ENCODE measurements at places on chromosomes 7 and 10.
A peak's percentile ranks its signal among the peaks of the same experiment; 100 is the strongest.

- DNase-seq = no peak
Measured at GRCh38 chr10:21285742-21286331, 239.6 kb downstream of the SKIDA1 start.

DNA sequence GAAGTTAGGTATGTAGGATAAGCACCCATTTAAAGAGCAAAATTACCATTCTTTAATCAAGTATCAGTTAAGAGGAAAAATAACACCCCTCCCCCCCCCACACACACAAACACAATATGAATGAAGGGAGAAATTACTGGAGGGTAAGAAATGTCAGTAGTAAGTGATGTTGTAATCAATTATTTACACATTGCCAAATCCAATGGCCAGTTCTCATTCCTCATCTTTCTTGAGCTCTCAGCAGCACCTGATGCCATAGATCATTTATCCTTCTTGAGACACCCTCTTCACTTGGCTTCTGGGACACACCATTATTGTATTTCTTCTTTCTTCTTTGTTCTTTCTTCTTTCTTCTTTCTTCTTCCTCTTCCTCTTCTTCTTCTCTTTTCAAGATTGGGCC, 33.7 kb upstream of the FAM3C start:
- no peak for DNase-seq

DNA sequence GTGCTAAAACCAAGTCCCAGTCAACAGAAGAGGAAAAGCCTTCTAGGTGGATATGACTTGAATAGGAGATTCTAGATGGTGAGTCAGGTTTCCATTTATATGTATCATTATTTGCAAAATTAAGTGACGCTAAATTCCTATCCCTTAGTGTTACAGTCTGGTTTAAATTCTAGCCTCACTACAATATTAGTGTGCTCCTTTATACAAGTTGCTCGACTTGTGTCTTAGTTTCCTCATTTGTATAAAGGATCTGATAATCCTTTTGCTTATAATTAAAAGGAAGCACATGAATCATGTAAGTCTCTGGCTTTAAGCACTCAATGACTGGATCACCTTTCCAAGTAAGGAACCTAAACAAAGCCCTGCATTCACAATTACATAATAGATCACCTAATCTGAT, 105.7 kb downstream of the SVOPL start:
- DNase-seq = no peak

- DNase-seq = peak; percentile 4
Measured at GRCh38 chr10:30645340-30645827, 15.8 kb upstream of the LYZL2 start.

- no peak for DNase-seq
Measured at GRCh38 chr7:157318015-157318706, 18.6 kb upstream of the DNAJB6 start.

DNA sequence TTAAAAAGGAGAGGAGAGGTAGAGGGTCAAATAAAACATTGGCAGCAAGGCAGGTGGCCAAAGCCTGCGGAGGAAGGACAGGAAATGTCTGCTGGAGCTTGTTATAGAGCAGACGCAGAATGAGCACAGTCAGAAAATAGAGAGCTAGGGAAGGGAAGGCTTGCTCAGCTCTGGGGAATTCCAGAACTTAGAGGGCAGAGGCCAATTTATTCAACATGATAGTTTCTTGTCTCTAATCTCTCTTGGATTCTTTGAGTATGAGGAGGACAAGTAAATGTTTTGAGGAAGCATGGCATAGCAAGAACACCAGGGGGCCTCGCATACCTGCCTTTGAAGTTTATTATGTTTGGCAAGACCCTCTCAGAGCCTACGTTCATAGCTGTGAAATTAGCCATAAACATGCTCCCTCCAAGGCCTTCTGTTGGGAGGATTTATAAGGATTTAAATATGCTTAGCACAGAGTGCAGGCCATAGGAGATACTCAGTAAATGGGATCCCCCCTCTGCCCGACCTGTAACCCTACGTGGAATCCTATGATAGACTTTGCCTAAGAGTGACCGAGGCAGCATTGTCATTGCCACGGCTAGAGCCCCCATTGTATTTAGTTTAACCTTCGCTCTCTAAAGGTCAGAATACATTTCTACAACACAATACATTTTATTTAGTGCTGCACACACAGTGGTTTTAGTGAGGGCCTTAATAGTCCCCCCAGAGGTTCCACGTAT, 293.9 kb downstream of the CCDC3 start:
- no peak for DNase-seq

GRCh38 chr7:96034940-96035727, 262.8 kb downstream of the DYNC1I1 start:
- peak; percentile 82 for DNase-seq

GRCh38 chr10:35347121-35347562, 10.8 kb downstream of the CCNY start:
- DNase-seq = no peak

DNA sequence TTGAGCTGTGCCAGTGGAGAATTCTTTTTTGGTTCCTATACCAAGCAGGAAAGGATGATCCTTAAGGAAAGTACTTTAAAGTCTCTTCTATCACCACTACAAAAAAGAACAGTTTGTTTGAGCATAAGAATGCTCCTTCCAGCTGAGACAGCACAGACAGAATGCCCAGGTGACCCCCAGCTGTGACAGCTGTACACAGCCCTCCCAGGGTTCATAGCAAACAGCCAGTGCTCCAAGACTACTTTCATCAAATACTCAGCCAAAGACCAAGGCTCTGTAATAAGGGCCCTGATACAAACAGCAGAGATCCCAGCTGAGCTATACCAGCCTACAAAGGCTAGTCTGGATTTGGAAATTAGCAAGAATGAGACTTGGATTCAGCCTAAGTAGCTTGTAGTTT, 65.7 kb downstream of the NXPH1 start:
- no peak for DNase-seq

GRCh38 chr7:54543051-54543488, 895 bp downstream of the VSTM2A start:
- DNase-seq = no peak

- DNase-seq = no peak
Measured at GRCh38 chr10:51640120-51640819, 59.1 kb downstream of the CSTF2T start.

GRCh38 chr7:34373940-34374339, 284.1 kb upstream of the NPSR1 start:
- no peak for DNase-seq

DNA sequence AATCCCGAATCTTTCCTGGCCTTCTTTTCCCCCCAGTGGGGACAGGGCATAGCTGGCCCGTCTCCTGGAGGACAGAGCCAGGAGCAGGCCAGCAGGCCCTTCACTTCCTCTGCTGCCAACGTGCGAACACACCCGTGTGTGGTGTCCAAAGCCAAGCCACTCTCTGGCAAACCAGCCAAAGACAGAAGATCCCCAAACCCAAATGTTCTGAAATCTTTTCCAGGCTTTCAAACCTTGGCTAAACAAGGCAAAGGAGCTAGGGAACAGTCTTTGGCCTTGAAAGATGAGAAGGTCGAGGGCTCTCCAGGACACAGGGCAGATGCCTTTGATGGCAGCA, 63.0 kb downstream of the PROSER2 start:
- no peak for DNase-seq

GRCh38 chr10:93806903-93807302, 49.2 kb downstream of the LGI1 start:
- DNase-seq = no peak

DNA sequence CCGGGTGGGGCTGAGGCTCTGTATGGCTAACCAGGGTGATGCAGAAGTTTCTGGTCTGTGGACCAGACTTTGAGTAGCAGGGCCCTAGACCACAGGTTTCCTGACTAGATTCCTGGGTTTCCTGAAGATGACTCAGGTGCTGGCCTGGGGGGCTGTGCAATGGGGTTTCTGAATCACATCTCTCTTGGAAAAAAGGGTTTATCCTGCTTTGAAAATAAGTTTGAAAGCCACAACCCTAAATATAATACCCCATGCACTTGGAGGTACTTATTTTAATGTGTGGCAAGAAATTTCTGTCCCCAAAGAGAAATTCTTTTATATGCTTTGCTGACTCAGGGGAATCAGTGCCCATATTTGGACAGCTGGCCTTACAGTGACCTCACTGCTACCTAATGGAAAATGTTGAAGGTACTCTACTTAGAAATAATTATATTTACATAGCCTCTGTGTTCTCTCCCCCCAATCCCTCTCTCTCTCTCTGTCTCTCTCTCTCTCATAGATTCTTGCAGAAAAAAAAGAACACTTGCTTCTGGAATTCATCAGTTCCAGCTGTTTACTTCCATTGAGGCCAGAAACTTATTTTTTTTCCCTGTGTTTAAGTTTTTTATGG, 184.4 kb upstream of the LYZL2 start:
- DNase-seq = no peak

DNA sequence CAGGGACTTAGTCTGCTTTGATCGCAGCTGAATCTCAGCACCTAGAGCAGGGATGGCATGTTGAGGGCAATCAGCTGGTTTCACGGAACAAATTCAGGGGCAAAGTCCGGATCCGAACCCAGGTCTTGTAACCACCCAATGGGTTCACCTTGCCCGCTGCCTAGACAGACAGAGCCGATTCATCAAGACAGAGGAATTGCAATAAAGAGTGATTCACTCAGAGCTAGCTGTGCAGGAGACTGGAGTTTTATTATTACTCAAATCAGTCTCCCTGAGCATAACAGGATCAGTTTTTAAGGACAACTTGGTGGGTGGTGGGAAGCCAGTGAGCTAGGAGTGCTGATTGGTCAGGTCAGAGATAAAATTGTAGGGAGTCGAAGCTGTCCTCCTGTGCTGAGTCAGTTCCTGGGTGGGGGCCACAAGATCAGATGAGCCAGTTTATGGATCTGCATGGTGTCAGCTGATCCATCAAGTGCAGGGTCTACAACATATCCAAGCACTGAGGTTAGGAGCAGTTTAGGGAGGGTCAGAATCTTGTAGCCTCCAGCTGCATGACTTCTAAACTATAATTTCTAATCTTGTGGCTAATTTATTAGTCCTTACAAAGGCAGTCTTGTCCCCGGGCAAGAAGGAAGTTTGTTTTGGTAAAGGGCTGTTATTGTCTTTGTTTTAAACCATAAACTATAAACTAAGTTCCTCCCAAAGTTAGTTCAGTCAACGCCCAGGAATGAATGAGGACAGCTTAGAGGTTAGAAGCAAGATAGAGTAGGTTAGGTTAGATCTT, 43.5 kb upstream of the CHST3 start:
- no peak for DNase-seq

DNA sequence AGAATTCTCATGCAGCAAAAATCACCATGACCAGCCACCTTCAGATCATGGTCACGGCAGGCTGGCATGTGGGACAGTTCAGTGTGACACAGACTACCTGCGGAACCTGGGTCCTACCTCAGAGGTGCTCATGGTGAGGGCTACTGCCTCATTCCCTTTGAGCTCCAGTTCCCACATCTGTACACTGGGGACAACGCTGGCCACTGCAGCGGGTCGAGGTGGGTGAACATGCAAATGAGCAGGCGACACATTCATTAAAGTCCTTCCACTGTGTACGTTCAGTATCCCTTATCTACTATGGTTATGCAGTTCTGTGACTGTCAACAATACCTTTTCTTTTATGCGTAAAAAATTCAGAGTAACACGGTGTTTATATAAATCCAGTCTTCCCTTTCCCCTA, 218.7 kb upstream of the AOAH start:
- no peak for DNase-seq

DNA sequence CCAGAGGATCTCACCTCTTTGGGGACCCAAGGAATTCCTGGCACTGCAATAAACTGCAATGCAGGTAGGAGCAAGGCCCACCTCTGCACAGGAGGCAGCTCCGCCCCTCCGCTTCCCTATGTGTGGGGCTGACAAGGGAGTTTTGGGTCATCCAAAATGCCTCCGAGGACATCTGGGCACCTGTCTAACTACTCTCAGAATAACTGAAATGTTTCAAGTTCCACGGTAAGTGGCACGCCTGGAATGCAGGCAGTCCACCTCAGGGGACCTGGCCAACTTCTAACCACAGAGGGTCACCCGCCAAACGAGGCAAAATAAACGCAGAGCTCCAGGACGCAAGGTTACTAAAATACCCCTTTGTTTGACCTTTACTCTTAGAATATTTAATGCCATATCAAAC, 102.5 kb downstream of the FGFR2 start:
- DNase-seq = no peak

DNA sequence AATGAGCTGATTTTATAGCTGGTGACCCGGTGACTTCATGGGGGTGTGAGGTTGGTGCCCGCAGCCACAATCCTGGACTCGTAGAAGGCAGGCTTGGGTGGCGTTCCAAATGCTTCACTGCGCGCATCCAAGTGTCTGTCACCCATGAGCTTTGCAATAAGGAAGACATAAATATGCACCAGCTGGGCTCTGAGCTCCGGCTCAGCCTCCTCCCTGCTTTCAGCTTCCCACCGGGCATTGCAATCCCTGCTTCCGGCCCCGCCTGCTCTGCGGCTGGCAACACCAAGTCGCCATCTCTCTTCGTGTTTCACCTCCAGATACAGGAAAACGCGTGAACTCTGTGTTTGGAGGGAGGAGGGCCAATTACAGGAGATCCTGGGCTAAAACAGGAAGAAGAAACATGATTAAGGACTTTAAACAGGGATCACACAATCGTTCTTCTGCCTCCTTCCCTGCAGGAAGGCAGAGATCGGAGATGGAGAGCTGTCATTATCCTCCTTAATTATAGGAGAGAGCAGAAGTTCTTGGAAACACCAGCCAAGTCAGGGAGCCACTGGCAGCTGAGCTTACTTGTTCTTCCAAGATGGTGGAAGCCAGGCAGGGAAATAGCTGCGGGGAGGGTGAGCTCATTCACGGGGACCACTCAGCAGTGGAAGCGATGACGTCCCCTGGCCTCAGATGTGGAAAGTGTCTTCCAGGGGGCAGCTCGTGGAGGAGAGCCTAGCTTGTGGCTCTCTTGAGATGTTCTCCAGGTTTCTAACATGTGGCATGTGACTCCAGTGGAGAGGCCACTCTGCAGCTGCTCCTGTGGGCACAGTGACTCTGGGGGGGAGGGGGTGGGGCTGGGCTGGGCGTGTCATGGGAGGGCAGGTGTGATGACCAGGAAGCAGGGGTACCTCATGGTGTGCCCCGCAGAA, 134.9 kb downstream of the CAMK1D start:
- DNase-seq = no peak

GRCh38 chr7:142152076-142152475, 40.6 kb downstream of the MGAM2 start:
- DNase-seq = no peak

GRCh38 chr10:118139321-118139720, 92.6 kb upstream of the RAB11FIP2 start:
- no peak for DNase-seq

DNA sequence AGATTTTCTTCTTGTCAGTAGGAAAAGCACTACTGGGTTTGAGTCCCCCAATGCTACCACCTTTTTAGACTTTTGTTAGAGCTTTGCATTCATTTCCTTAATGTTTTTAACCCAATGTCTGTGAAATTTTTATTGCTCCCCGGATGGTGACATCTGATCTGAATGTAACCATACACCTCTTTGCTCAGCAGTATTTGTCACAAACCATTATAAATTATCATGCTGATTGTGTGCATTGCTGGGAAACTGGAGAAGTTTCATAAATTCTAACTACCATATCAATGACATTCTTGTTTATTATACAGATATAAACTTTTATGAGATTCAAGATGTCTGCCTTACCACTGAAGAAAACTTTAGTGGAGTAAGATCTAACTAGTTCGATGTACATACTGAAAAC, 8.5 kb downstream of the NRP1 start:
- DNase-seq = no peak

GRCh38 chr10:125316436-125316835, 156.1 kb upstream of the CTBP2 start:
- DNase-seq = no peak

Data from DMS 273 treated with DMSO at 0.1 percent for 48 hours (cell line).